ENCODE measurements at places on chromosomes 13 and 19.

DNA sequence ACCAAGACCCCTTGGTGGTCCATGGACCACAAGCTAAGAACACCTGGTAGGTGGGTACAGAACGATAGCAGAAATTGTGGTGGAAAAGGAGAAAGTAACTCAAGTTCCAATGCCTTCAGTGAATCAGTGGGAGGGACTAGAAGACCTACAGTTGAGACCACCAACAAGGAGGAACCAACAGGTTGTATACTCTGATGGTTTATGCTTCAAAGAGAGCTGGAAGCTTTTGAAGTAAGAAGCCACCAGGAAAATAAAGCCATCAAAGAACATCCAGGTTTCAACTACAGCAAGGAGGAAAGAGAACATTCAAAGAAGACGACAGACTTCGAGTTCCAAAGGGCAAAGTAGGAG lies 42.4 kb downstream of the DIAPH3 start:
- DNase-seq, result no peak

GRCh38 chr13:61258185-61258584 lies 157.5 kb downstream of the PCDH20 start:
- DNase-seq, result no peak

DNA sequence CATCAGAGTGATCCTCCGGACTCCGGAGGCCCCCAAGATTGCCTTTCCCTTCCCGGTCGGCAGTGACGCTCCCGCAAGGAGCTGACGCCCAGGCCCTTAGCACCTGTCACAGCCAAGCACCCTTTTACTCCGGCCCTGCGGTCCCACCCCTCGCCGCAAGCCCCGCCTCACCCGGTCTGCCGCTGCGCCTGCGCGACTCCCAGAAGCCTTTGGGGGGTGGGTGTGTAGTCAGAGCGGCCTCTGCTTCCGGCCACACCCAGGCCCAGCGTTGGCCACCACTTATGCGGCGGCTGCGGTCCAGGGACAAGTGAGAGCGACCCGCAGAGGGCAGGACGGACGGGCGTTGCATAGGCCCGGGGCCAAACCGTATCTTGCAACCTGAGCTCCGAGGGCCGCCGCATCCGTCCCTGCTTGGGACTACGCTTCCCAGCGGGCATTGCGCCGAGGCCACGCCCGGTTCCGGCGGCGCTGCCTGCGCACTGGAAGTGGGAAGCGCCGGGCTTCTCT lies 441 bp upstream of the ZFP28 start:
- DNase-seq, result peak; percentile 90

- no peak for DNase-seq
Observed at GRCh38 chr19:42246143-42246921, 3.9 kb upstream of the GSK3A start.

DNA sequence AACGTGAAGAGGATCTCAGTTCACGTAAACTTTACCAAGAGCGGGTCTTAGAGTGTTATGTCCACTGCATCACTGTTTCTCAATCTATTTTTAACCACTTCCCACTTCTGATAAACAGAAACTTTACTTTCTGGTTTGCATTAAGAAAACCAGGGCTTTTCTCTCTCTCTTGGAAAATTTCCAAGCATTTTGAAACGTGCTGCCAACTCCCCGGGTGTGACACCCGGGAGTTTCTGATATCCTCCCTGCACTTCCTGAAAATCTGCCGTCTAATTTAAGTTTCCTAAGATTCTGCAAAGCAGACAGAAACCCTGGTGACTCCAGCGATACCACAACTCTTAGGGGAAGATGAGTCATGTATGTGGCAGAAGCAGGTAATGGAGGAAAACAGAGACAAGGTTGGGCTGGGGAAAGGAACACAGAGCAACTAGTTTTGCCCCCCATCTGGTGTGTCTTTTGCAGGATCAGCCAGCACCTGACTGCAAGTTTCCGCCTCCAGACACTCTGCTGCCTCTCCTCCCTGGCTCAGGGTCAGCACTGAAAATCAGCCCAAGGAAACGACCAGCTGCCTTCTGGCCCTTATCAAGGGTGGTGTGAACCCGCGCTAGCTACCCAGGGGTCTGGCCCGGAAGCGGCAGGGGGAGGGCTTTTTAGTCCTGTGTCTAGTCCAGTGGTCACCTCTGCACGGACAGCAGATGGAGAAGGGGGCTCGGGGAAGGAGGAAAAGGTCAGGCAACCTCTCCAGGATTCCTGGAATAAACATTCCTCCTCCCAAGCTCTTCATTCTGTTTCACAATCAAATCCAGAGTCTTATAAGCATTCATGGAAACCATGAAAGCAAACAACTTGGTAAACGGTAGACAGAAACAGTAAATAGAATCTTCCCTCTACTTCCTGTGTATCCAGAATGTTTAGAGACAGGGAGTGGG lies 11.3 kb upstream of the FFAR2 start:
- DNase-seq, result no peak

DNA sequence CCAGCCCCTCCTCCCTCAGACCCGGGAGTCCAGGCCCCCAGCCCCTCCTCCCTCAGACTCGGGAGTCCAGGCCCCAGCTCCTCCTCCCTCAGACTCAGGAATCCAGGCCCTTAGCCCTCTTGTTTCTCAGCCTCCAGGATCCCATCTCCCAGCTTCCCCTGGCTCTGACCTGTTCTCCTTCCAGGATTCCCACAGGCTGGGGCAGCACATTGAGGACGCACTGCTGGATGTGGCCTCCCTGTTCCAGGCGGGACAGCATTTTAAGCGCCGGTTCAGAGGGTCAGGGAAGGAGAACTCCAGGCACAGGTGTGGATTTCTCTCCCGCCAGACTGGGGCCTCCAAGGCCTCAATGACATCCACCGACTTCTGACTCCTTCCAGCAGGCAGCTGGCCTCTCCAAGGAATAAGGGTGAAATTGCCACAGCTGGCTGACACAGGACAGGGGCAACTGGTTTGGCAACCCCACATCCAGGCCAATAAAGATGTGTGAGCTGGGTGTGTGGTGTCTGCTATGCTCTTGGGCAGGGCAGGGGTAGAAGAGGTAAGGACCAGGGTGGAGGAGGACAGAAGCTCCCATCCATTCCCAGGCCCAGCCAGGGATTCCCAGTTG lies 22.4 kb downstream of the CPT1C start:
- DNase-seq, result no peak

GRCh38 chr13:24185591-24186232 lies 25.2 kb downstream of the SPATA13 start:
- DNase-seq, result no peak

DNA sequence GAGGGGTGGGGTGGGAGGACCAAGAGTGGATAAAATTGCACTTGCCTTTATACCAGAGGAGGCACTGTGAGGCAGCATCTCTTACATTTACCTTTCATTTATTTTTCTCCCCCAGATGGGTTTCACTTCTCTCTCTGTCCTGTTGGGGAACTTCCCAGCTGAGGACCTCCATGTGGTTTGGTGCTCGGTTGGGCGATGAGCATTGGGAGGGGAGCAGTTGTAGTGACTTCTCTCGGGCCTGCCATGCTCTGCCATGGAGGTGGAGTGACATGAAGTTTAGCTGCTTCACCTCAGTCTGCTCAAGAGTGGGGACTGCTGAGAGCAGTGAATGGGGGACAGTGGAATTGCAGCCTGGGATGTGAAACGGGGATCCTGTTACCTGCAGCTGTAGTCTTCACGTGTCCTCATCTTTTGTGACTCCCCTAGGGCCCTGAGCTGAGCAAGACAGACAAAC lies 23.1 kb upstream of the CXCL17 start:
- no peak for DNase-seq

GRCh38 chr19:48615231-48616040 lies 560 bp upstream of the FAM83E start:
- DNase-seq, result no peak

GRCh38 chr19:42928896-42929295 lies 8.1 kb downstream of the PSG7 start:
- DNase-seq, result no peak

- DNase-seq, result no peak
Observed at GRCh38 chr13:42333613-42334328, 61.8 kb downstream of the AKAP11 start.

DNA sequence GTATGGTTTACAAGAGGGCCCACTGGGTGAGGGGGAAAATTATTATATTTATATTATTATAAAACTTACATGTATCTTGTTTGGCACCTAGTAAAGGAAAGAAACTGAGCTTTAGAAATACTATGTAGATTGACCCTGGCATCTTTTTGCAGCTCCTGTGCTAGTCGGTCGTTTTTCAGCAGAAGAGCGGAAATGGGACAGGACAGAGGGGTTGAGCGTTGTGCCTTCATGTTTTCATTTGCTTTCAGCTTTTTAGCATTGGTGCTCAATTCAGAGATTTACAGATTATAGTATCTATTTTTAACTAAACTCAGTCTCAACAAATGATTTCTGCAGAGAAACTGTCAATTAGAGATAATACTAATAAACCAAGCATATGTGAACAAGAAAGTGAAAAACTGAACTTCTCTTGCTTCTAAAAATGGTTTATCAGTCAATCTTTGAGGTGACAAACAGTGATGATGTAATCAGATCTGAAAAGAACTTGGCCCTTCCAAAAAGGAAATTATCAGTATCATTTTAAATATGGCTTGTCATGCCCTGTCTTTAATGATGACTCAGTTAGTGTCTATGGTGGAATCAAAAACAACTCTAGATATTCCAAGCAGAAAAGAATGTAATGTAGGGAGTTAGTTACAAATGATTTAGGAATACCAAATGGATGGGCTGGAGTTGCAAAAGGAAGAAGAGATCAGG lies 56.9 kb upstream of the KCTD4 start:
- no peak for DNase-seq

Data from stimulated activated CD4-positive, alpha-beta T cell treated with anti-CD3 and anti-CD28 coated beads, Interleukin-4, amount 100 ng/mL, for 4 hours (primary cell).